ENCODE measurements at places on chromosomes 6 and 20. TPM values are rescaled to one million over a fixed set of nuclear protein-coding genes. Genes with fewer than 3 reads are reported as not detected.

DTD1 gene
- total RNA-seq = 130 TPM

RNF39 gene
- total RNA-seq = not detected

KCNK17 gene
- total RNA-seq = not detected

CST4 gene
- total RNA-seq = not detected

Data from myometrial cell (primary cell).